CD4-positive, alpha-beta T cell (primary cell): ENCODE measurements at places on chromosomes 1 and 21. TPM values are rescaled to one million over a fixed set of nuclear protein-coding genes. Genes with fewer than 3 reads are reported as not detected.

The TCHH gene
- not detected for total RNA-seq

The DEDD gene
- 36.6 TPM for total RNA-seq

The LDLRAD1 gene
- not detected for total RNA-seq

GRCh38 chr1:157348538-157349480, 203.5 kb downstream of the FCRL5 start:
- H3K27ac ChIP-seq, result no peak overlapping the region
- H3K4me3 ChIP-seq, result no peak overlapping the region
- DNase-seq, result no peak
- no peaks in the 10 kb centered on the region for H3K4me1 ChIP-seq

GRCh38 chr1:45815667-45816458, 12.5 kb downstream of the MAST2 start:
- DNase-seq, result no peak
- no peaks in the 10 kb centered on the region for H3K4me1 ChIP-seq
- H3K36me3 ChIP-seq, result no peaks in the 10 kb centered on the region
- H3K27me3 ChIP-seq, result no peaks in the 10 kb centered on the region

DNA sequence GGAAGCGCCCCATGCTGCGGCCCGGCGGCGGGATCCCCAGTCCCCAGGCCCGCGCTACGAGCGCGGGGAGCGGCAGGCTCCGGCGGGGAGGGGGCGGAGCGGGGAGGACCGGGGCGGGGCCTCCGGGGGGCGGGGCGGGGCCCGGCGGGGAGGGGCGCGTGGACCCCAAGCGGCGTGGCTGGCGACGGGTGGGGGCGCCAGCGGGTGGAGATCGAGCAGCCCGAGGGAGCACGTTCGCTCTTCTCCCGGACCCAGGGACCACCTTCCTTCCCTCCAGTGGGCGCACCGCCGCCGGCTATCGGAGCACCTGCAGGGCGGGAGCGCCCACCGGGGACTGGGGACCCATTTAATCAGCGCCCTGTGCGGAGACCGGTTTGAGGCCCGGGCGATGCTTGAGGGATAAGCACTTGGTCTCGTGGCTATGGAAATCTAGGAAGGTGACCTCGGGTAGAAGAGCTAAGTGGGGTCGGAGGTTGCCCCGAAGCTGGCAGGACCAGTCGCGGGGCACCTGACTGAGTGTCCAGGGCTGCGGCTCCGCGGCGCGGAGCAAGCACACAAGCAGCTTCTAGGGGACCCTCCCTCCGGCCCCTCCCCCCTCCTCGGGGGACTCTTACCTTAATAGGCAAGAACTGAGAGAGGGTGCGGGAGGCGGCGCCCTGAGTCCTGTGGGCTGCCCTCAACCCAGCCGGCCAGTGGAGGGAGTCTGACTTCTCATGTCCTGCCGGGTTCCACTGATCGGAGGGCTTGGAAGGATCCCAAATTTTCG, at the start of gene TSPAN2:
Gene TSPAN2 (minus strand): TSS at position 84 of the 766 bp plus-strand sequence. CDS start 71 bp downstream, at position 13.
- H3K27ac ChIP-seq, result no peak within 1 kb of the TSS
- H3K36me3 ChIP-seq, result no peaks in the 10 kb centered on the region
- H3K27me3 ChIP-seq, result no peaks in the 10 kb centered on the region
- peak; percentile 66 for DNase-seq
- H3K4me1 ChIP-seq, result peaks cover 42% of the 10 kb centered on the region

GRCh38 chr1:187481581-187482148, 652.9 kb downstream of the PLA2G4A start:
- H3K36me3 ChIP-seq, result no peaks in the 10 kb centered on the region
- H3K27me3 ChIP-seq, result no peaks in the 10 kb centered on the region
- DNase-seq, result no peak
- H3K27ac ChIP-seq, result no peak overlapping the region
- no peak overlapping the region for H3K4me3 ChIP-seq

DNA sequence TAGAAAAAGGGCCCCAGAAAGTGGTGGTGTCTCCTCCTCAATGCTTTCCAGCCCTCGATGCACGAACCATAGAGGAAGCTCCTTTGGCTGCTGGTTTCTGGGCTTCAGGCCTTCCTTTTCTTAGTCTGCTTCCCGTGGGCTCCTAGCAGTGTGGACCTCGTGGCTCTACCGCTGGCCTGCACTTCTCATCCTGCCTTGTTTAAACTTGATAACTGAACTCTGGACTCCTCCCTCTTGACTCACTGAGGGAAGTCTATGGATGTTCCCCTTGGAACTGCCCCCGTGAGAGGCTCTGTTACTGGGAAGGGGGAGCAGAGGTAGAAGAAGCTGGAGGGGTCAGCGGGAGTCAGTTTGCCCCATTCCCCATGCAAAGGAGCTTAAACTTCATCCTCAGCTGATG, 75.3 kb upstream of the WDR26 start:
- no peaks in the 10 kb centered on the region for H3K36me3 ChIP-seq
- H3K27me3 ChIP-seq, result no peaks in the 10 kb centered on the region
- H3K4me1 ChIP-seq, result no peaks in the 10 kb centered on the region

- DNase-seq, result no peak
- H3K4me1 ChIP-seq, result no peaks in the 10 kb centered on the region
- no peak overlapping the region for H3K4me3 ChIP-seq
- no peaks in the 10 kb centered on the region for H3K36me3 ChIP-seq
Measured at GRCh38 chr1:224542783-224543440, 73.2 kb upstream of the CNIH3 start.

- H3K4me3 ChIP-seq, result no peak overlapping the region
- no peaks in the 10 kb centered on the region for H3K27me3 ChIP-seq
- no peak overlapping the region for H3K27ac ChIP-seq
- H3K4me1 ChIP-seq, result no peaks in the 10 kb centered on the region
- no peak for DNase-seq
Measured at GRCh38 chr21:15301014-15301413, 236.2 kb upstream of the NRIP1 start.

GRCh38 chr1:15279576-15280230, 32.7 kb downstream of the FHAD1 start:
- no peak for DNase-seq
- H3K36me3 ChIP-seq, result no peaks in the 10 kb centered on the region
- H3K4me3 ChIP-seq, result no peak overlapping the region
